ENCODE measurements at places on chromosomes 6 and 20.

DNA sequence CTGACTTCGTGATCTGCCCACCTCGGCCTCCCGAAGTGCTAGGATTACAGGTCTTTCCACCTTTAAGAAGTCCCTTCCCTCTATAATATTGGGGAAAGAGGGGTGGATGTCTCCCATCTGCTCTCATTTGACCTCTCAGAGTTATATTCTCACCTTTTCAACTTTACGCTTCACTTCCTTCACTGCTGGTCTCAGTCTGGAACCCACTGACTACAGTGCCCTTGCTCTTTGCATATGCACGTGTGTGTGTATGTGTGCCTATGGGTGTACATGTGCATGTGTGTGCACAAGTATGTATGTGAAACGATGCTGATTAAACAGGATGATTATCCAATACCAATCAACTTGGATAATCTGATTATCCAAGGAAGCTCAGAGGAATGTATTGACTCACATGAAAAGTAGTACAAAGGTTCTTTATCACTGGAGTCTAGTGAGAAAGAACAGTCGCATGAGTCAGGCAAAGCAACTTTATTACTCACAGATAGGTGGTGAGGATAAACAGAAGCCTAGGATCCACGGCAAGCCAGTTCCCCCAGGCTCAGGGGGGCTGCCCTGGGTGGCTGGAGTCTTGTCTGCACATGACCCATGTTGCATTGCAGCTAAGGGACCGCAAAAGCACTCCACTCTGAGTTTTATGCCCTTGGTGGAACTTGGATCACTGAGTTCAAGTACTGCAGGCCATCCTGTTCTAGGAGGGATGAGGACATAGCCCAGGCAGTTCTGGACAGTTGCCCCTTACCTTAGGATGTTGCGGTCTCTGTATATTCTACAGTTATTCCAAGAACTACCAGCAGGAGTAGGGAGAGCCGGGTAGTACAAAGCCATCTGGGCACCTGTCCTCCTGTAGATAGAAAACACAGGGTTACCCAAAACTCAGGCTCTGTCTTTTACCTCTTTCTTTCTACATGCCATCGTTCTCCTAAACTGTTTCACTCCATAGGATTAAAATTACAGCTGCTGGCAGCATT, 50.9 kb downstream of the SNRNP48 start:
- DNase-seq, result peak; percentile 78

GRCh38 chr6:38034274-38034914, 214.9 kb downstream of the ZFAND3 start:
- DNase-seq, result peak; percentile 10

DNA sequence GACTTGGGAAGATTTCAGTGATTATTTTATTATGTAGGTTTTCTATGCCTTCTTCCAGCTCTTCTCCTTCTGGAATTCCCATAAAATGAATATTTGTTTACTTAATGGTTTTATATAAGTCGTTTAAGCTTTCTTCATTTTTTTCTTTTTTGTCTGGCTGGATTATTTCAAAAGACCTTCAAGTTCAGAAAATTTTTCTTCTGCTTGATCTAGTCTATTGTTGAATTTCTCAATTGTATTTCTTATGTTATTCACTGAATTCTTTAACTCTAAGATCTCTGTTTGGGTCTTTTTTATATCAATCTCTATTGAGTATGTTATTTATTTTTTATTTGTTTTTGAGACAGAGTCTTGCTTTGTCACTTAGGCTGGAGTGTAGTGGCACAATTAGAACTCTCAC, 117.4 kb downstream of the CEP57L1 start:
- no peak for DNase-seq

DNA sequence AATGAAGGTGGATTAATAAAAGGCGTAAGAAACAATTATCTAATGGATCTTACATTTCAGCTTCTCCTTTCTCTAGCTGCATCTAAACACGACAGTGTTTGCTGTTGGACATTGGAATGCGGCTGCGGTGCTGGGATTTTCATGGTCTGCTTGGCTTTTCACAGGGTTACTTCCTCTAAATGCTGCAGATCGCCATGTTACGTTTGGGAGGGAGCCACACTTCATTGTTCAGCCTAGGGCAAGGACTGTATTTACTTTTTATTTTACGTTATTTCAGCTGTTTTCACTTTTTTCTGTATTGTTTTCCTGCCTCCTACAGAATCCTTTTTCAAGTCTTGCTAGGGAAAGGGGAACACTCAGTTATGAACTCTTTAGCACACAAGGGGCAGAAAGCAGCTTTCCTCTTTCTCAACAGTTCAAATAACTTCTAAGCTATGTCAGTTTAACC, 97.9 kb upstream of the MTHFD1L start:
- peak; percentile 74 for DNase-seq

GRCh38 chr6:21678990-21679389, 85.4 kb downstream of the SOX4 start:
- no peak for DNase-seq

DNA sequence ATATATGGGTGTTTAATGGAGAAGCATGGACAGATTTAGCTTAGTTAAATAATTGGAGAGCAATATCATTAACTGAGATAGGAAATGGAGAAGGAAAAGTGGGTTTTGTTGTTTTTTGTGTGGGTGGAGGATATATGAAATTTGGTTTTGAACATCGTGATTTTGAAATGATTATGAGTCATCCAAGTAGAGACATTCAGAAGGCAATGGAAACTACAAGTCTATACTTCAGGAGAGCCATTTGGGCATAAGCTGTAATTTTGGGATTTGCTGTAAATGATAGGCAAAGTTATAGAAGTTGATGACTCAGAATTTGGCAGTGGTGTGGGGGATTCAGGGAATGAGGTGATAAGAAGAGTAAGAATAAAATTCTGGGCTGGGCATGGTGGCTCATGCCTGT, 27.4 kb upstream of the FAM135A start:
- DNase-seq, result no peak

DNA sequence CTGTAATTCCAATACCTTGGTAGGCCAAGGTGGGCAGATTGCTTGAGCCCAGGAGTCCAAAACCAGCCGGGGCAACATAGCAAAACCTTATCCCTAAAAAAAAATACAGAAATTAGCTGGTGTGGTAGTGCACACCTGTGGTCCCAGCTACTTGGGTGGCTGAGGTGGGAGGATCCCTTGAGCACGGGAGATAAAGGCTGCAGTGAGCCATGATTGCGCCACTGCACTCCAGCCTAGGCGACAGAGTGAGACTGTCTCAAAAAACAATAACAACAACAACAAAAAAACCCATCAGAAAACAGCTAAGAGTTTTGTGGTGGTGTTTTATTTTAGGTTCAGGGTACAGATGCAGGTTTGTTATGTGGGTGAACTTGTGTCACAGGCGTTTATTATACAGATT, 42.9 kb upstream of the FANCE start:
- DNase-seq, result no peak

- DNase-seq, result no peak
Measured at GRCh38 chr20:6000871-6001270, 50.4 kb downstream of the MCM8 start.

GRCh38 chr20:62825333-62825985, 8.6 kb downstream of the COL9A3 start:
- DNase-seq, result no peak

DNA sequence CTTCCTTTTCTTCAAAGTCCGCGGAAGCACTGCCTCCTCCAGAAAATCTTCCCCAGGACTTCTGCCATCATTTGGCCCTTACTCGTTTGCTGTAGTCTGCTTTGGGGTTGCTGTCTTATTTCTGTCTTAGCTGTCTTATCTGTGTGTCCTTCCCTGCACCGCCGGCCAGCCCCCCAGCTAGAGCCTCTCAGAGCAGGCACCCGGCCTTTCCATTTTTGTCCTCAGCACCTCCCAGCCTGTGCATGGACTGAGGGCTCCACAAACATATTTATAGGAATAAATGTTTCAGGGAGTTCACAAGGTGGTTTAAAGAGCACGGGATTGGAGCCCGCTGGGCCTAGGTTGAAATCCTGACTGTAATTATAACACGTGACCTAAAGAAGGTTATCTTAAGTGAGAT, 8.1 kb downstream of the GLP1R start:
- no peak for DNase-seq

GRCh38 chr6:116300566-116300965, 20.8 kb upstream of the TSPYL1 start:
- DNase-seq, result no peak

GRCh38 chr6:17165383-17165782, 63.5 kb downstream of the STMND1 start:
- no peak for DNase-seq

DNA sequence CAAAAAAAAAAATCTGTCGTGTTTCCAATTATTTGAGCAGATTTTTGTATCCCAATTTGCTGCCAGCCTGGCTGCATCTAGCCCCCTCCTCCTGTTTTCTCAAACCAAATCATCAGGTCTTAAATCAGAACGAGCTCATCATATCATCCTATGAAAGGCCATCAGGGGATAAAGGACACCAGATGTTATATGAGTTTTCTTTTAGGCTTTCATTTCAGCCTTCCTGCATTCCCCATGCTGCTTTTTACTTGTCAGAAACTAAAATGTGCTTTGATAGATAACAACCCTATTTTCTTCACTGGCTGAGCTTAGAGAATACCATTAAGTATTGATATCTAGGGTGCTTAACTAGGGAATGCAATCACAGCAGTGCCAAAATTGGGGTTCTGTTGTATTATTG, 968.4 kb upstream of the SLC35B3 start:
- no peak for DNase-seq

DNA sequence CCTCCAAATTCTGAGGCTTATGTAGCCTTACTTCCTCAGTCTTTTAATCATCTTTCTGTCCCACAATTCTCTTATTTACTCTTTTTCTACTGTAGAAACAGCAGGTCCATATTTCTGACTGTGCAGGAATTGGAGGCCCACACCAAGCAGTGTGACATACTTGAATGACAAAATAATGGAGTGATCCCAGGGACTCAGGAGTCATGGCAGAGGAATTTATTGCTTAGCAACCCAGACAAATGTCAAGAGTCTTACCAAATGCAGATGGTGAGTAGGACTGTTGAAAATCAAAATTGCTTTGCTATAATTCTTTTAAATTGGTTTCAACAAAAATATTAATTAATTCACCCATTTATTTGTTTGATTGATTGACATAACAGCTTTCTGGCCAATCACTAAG, 59.9 kb downstream of the HTR1B start:
- DNase-seq, result no peak

GRCh38 chr6:91198588-91199255, 611.9 kb upstream of the MAP3K7 start:
- no peak for DNase-seq

DNA sequence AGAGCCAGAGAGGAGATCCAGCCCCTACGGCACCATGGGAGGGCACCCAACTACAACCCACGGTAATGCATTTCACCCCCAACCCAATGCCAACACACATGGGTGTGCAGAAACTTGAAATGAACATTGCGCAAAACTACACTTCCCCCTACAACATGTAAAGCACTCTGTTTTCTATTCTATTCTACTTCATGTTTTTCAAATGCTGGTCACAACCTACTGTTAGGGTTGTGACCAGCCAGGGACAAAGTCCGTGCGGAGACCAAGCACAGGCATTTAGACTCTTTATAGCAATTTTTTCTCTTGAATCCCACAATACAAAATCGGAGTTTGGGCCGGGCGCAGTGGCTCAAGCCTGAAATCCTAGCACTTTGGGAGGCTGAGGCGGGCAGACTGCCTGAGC, 90.6 kb downstream of the MRPL14 start:
- DNase-seq, result no peak

- no peak for DNase-seq
Measured at GRCh38 chr6:164612751-164613150, 696.7 kb downstream of the C6orf118 start.

DNA sequence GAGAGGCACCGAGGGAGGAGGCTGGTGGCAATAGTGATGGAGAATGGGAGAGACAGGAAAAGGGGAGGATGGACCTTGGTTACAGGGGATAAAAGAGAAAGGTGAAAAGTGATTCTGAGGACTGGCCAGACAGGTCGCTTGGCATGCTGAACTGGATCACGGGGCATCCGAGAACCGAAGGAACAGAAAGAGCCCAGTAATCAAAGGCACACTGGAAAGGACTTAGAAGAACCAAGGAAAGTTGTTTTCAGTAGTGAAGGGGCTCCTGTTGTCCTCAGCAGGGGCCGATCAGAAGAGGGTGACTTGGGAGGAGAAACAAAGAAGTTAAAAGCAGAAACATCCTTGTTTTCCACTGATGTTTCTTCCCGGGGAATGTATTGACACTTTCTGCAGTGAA, 18.9 kb downstream of the SYTL3 start:
- no peak for DNase-seq

- DNase-seq, result peak; percentile 67
Measured at GRCh38 chr6:36302227-36302976, 32.5 kb downstream of the PNPLA1 start.

- peak; percentile 22 for DNase-seq
Measured at GRCh38 chr6:35727231-35727934, 9.4 kb upstream of the ARMC12 start.

DNA sequence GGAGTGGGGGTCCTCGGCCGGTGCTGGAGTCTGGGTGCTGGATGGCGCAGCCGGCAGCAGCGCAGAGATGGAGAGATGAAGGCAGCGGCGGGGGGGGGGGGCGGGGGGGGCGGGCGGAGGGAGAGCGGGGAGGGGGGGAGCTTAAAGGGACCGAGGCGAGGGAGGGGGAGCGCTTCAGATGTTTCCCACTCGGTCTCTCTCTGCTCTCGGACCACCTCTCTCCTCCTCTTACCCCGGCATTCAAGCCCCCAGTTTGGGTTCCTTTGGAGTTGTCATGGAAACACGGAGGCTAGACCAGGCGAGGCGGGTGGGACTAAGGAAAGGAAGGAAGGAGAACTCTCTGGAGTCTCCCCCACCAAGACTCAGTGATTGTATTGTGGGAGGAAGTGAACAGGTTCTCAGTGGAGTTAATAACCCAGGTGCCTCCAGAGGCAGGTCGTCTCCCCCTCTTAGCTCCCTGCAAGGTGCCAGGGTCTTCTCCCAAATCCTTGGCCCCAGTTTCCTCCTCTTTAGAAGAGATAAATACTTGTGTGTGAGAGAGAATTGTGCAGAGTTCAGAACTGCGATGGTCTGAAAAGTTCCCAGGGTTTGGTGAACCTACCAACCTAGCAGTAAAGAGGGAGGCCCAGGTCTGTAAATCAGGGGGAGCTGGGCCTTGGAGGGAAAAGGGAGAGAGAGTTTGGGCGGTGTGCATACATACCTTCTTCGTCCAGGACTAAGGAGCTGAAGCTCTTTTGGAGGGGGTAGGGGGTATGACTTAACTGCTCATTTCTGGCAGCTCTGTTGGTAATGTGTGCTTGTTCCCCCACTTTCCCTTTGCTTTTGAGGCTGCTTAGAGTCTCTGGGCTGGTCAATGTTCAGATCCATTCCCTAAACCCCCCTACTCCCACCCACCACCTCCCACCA, at the start of gene PRRT1:
Gene PRRT1, minus strand, starts transcription at position 77 of the 906 bp plus-strand sequence. CDS start 112 bp downstream, outside the sequence.
- no peak for DNase-seq

Measured in kidney glomerular epithelial cell (primary cell).